Activated CD4-positive, alpha-beta T cell treated with anti-CD3 and anti-CD28 coated beads, Interleukin-2, amount 50 U/mL, for 1 hour (primary cell): ENCODE measurements at places on chromosomes 4 and X.

DNA sequence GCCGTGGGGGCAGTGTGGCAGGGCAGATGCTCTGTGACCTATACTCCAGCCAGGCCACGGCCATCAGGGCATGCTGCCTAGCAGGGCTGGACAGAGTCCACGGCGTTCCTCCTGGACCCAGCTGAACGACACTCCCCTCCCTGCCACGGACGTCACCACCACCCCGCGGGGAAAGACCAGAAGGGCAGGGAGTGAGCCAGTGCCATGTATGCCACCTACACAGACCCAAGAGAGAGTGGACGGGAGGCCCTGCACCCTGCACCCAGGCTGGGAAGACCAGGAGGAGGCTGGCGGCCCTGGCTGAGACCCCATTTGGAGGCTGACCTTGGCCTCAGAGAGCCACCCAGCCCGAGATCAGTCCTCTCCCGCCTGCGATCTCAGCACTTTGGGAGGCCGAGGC is 101.9 kb downstream of the FAM53A start:
- DNase-seq = no peak

GRCh38 chr4:137647375-137647774 is 115.1 kb upstream of the PCDH18 start:
- no peak for DNase-seq

DNA sequence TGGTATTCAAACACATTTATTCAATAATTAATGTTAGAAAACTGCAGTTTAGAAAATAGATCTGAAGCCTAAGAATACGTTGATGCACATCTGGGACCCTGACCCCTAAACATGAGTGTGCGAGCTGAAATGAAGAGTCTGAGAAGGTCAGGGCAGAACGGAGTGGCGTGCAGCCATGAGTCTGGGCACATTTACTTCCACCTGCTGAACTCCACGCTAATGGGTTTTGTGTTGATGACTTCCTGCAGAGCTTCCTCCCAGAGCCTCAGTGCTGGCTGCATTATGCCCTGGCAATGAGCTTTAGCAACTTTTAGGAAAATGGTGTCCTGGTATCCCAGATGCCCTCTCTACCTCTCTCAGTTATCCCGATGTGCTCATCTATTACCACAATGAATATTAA is 53.1 kb downstream of the FAM114A1 start:
- DNase-seq = no peak

- no peak for DNase-seq
These were observed 1.9 kb downstream of the KANTR start for GRCh38 chrX:53095796-53096195.

- no peak for DNase-seq
These were observed 47.5 kb upstream of the TRIM2 start for GRCh38 chr4:153156721-153157120.

DNA sequence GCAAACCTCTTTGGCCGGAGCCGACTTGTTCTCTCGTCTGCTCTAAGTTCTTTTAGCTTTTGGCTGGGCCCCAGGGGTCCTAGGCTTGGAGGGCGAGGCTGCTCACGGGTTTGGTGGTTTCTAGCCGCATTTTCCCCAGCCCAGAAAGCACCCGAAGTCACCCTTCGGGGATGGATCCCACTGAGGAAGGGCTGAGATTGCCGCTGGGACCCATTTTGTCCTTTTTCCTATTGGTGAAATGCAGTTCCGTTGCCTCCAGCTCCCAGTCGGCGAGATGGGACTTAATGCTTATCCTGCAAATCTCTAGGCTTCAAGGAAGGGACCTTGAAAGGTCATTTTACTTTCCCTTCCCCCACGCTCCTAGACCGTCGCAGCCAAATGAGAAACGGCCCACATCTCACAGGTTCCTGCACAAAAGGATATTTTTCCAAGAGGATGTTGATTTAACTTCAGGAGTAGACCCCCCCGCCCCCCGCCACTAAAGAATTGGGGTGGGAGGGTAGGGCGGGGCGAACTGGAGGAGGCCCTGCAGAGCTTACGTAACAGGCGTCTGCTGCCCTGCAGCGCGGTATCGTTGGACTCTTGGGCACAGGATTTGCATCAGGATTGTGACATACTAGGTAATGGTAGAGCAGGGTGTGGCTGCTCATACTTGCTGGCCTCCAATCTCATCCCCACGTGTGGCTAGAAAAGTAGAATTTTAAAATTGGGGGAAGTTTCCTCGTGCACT is 564 bp downstream of the PGK1 start:
- peak; percentile 18 for DNase-seq
